ENCODE measurements at places on chromosomes 4 and X. TPM values are rescaled to one million over a fixed set of nuclear protein-coding genes. Genes with fewer than 3 reads are reported as not detected.

Gene UGT2B15
- total RNA-seq: 8.2 TPM

Gene PACRGL
- total RNA-seq: 7.2 TPM

Gene CTAG1A
- total RNA-seq: not detected

Gene RAB41
- total RNA-seq: not detected

Gene JAKMIP1
- total RNA-seq: 0.50 TPM

Gene RXFP1
- 0.42 TPM for total RNA-seq

Gene SSX3
- total RNA-seq: not detected

Gene FRG2
- total RNA-seq: not detected

Gene SSX4
- not detected for total RNA-seq

Measured in liver (tissue), 10 donors.